ENCODE measurements at places on chromosomes 5 and 9. TPM values are rescaled to one million over a fixed set of nuclear protein-coding genes. Genes with fewer than 3 reads are reported as not detected.

Gene SLC6A18
- total RNA-seq, result not detected

Gene GMCL2
- not detected for total RNA-seq

Gene NUTM2G
- not detected for total RNA-seq

Gene GPR151
- total RNA-seq, result not detected

- peak overlapping the region; percentile 41 for H3K27ac ChIP-seq
- no peaks in the 10 kb centered on the region for H3K36me3 ChIP-seq
- peaks cover 15% of the 10 kb centered on the region for H3K27me3 ChIP-seq
- no peak overlapping the region for H3K4me3 ChIP-seq
- DNase-seq, result no peak
Measured at GRCh38 chr5:132269635-132270334, 12.3 kb downstream of the PDLIM4 start.

DNA sequence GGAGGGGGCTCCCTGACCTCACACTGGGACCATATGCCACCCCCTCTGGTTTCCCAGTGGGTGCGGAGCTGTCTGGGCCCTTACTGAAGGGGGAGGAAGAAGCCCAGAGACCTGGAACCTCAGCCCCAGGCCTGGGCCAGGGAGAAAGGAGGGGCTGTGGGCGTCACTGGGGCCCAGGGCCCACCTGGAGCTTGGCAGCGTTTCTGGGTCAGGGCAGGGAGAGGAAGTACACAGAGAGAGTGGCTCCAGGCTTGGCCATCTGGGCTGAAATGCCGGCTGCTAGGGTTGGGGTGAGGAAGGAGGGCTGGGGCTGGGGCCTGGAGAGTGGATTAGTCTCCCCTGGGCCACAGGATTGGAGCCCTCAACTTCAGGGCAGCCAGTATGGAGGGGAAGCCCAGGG, 6.4 kb upstream of the DAB2IP start:
- peaks cover 3% of the 10 kb centered on the region for H3K36me3 ChIP-seq
- DNase-seq, result no peak
- no peak overlapping the region for H3K4me3 ChIP-seq
- H3K4me1 ChIP-seq, result peaks cover 50% of the 10 kb centered on the region
- no peak overlapping the region for H3K27ac ChIP-seq

GRCh38 chr5:53430618-53431252, 49.7 kb upstream of the FST start:
- peaks cover 4% of the 10 kb centered on the region for H3K36me3 ChIP-seq
- H3K27ac ChIP-seq, result no peak overlapping the region
- peaks cover under 1% of the 10 kb centered on the region for H3K27me3 ChIP-seq
- DNase-seq, result no peak

GRCh38 chr9:73129941-73130685, 21.6 kb upstream of the ANXA1 start:
- no peaks in the 10 kb centered on the region for H3K36me3 ChIP-seq
- H3K27me3 ChIP-seq, result peaks cover 2% of the 10 kb centered on the region
- H3K4me1 ChIP-seq, result peaks cover 14% of the 10 kb centered on the region
- no peak overlapping the region for H3K4me3 ChIP-seq
- no peak for DNase-seq

DNA sequence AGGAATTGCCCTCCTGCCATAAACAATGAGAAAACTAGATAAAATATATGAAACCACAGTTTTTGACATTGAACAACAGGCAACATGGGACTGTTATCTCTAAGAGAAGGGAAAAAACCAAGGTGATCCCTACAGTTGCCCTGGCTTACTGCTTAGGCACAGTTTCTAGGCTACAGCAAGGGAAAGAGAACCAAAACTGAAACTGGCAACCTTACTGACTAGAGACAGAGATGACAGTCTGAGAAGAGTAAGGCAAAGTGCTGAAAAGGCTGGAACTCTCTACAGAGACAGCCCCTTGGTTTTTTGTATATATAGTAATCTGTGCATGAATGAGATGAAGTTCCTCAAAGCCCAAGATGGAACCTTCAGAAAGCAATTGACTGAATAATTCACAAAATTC, 36.2 kb upstream of the REEP2 start:
- H3K4me1 ChIP-seq, result no peaks in the 10 kb centered on the region
- DNase-seq, result no peak
- H3K4me3 ChIP-seq, result no peak overlapping the region
- H3K27ac ChIP-seq, result no peak overlapping the region
- peaks cover 30% of the 10 kb centered on the region for H3K36me3 ChIP-seq
- peaks cover 4% of the 10 kb centered on the region for H3K27me3 ChIP-seq

DNA sequence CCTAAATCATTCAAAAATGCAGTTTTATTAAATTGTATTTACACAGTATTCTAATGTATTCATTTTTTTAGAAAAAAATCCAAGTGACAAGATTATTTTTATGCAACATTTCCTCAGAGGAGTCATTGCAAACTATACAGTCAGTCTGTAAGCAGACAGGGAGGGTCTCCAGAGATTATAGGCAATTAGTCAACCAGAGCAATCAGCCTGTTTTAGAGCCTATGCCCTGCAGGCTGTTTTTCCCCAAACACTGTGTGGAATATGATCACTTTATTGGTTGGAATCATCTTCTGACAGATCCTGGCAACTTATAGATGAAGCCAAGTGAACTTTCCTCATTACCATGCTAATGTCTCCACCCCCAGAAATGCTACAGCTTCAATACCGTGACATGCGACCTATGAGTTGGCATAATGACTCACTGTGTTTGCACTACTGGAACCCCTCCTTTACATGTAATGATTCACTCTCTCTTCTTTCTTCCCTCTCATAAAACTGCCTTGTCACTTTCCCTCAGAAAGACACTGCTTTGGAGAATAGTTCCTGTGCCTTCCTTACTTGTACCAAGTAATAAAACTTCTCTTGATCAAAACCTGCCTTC, 577.7 kb upstream of the FTMT start:
- no peak overlapping the region for H3K27ac ChIP-seq
- H3K36me3 ChIP-seq, result no peaks in the 10 kb centered on the region
- no peak for DNase-seq
- H3K4me1 ChIP-seq, result no peaks in the 10 kb centered on the region

GRCh38 chr5:12245429-12245828, 341.2 kb upstream of the CTNND2 start:
- no peak overlapping the region for H3K27ac ChIP-seq
- H3K4me1 ChIP-seq, result no peaks in the 10 kb centered on the region
- no peaks in the 10 kb centered on the region for H3K27me3 ChIP-seq
- H3K36me3 ChIP-seq, result no peaks in the 10 kb centered on the region
- H3K4me3 ChIP-seq, result no peak overlapping the region

DNA sequence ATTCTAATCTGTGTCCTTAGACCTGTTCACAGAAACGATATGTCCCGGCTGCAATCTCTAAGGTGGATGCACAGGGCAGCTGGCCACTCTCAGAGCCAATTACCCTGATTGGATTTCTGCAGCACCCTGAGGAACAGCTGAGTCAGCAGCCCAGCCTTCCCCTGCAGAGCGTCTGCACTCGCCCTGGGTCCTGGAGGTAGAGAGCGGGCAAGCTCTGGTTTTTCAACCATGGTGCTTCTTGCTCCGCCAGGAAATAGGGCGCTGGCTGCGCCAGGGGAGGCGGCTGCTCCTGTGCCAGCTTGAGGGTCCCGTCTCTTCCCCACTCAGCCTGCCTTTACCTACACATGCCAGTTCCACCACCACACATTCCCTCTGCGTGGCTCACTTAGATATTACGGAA, 19.2 kb downstream of the NDUFS6 start:
- no peaks in the 10 kb centered on the region for H3K4me1 ChIP-seq
- no peak for DNase-seq
- no peak overlapping the region for H3K27ac ChIP-seq
- peaks cover 11% of the 10 kb centered on the region for H3K27me3 ChIP-seq
- peaks cover 48% of the 10 kb centered on the region for H3K36me3 ChIP-seq

GRCh38 chr9:73093740-73094379, 57.8 kb upstream of the ANXA1 start:
- no peak overlapping the region for H3K27ac ChIP-seq
- no peaks in the 10 kb centered on the region for H3K4me1 ChIP-seq
- no peaks in the 10 kb centered on the region for H3K36me3 ChIP-seq
- no peak for DNase-seq
- no peak overlapping the region for H3K4me3 ChIP-seq

All from endothelial cell (in vitro differentiated cells).